Suppressor macrophage treated with lipopolysaccharide for 1 hour (primary cell): ENCODE measurements at places on chromosomes 3 and 15.

GRCh38 chr3:31522152-31522551, 10.6 kb upstream of the STT3B start:
- DNase-seq, result peak; percentile 62

DNA sequence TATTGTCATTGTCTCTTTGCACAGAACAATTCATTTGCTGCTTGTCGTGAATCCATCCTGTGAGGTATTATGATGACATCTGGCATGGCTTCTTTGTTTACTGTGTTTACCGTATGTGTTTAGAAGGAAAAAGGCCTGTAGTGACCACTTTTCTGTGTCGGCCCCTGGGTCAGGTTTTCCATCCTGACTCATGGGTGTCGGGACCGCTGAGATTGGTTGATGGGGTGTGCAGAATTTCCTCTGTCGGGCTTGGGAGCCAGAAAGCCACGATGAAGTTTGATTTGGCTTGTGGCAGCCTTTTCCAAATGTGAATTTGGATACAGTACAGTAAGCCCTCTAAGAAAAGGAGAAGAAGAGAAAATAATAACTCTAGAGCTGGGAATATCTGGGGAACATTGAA, 113.5 kb downstream of the FNDC3B start:
- no peak for DNase-seq

DNA sequence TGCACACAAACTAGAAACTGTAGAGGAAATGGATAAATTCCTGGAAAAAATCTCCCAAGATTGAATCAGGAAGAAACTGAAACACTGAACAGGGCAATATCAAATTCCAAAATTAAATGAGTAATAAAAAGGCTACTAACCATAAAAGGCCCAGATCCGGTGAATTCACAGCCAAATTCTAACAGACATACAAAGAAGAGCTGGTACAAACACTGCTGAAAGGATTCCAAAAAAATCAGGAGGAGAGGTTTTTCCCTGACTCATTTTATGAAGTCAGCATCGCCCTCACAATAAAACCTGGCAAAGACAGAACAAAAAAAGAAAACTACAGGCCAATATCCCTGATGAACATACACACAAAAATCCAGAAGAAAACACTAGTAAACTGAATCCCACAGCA, 462.4 kb upstream of the THBS1 start:
- DNase-seq, result no peak

- peak; percentile 74 for DNase-seq
Observed at GRCh38 chr15:73564255-73564654, 68.9 kb downstream of the NPTN start.

DNA sequence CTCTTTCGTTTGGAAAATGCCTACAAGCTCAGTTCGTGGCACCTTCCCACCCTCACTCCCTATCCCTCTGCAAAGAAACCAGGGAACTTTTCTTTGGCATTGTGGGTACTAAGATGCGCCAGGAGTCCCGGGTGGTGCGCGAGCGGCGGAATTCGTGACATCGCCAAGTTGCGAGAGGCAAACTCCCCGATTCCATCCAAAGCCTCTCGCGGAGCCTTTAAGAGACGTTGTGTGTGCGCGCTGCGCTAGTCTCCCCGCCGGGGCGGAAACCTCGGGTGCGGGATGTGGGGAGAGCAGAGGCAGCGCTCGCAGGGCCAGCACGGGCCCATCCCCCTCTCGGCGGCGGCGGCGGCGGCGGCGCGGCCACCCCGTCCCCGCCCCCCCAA, 443 bp upstream of the NR2F2 start:
- DNase-seq, result peak; percentile 28

DNA sequence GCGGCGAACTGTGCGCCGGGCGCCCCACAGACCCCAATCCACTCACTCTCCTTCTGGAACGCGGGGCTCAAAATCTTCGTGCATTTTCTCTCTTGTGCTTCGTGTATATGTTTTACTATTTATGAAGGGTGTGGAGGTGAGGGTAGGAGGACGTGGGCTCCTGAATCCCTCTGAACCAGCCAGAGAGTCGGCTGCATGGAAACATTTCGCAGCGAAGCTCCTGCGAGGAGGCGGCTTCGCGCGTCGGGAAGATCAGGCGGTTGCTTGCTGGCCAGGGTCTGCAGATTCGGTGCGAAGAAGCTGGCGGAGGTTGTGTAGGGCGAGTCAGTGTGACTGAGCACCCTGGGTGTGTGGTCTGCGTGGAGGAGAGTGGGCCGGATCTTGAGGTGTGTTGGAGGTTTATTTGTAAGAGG, 1.1 kb downstream of the CNTN4 start:
- no peak for DNase-seq

DNA sequence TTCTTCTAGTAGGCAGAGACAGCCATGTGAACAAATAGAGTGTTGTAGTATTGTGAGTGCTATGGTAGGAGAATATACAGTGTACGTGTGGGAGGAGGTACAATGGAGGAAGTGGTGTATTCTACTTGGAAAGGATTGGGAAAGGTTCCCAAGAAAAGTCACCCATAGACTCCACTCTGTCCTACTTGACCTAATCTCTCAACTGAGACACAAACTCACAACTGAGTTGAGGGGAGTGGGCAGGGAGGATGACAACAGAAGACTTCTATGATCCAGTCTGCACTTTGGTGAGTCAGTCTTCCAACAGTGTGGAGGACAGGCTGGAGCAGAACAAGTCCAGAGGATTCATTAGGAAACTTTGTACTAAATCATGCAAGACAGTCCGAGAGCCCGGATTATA, 28.8 kb upstream of the AQP9 start:
- DNase-seq, result peak; percentile 52

GRCh38 chr3:11619946-11620652, 23.6 kb downstream of the VGLL4 start:
- DNase-seq, result no peak

- no peak for DNase-seq
Observed at GRCh38 chr3:118963711-118964110, 70.9 kb downstream of the IGSF11 start.

DNA sequence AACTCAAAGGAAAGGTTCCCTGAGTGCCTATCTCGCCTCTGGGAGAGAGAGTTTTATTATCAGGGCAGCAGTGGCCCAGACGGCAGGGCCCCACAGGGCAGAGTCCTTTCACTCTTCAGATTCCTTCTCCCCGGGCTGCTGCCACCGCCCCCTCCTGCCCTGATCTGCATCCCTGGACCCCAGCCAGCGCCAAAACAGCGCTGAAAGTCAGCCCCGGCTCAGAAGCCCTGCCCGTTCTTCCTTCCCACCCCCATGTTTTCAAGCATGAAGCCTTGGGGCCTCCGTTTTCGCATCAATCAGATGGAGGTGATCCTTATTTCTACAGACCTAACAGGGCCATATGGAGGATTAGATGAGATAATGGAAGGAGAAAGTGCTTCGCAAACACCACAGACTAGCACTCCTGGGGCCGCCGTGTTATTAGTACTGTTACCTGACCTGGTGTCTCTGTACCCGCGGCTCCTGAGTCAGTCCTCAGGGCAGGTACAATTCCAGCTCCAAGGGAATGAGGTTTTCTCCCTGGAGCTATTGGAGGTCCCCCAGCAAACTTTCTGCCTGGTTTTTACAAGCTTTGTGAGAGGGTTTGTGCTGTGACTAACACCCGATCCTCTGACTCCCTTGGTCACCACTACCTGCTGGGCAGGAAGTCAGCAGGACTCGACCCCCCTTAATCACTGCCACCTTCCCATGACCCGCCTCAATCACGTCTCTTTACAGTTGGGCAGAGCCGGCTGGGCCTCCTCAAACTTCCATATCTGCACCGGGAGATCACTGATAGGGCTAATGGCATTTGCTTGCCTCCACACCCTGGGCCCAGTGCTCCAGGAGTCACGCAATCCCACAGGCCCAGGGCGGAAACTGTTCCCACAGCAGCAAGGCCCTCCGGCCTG, 39.5 kb upstream of the TSEN2 start:
- DNase-seq, result no peak

DNA sequence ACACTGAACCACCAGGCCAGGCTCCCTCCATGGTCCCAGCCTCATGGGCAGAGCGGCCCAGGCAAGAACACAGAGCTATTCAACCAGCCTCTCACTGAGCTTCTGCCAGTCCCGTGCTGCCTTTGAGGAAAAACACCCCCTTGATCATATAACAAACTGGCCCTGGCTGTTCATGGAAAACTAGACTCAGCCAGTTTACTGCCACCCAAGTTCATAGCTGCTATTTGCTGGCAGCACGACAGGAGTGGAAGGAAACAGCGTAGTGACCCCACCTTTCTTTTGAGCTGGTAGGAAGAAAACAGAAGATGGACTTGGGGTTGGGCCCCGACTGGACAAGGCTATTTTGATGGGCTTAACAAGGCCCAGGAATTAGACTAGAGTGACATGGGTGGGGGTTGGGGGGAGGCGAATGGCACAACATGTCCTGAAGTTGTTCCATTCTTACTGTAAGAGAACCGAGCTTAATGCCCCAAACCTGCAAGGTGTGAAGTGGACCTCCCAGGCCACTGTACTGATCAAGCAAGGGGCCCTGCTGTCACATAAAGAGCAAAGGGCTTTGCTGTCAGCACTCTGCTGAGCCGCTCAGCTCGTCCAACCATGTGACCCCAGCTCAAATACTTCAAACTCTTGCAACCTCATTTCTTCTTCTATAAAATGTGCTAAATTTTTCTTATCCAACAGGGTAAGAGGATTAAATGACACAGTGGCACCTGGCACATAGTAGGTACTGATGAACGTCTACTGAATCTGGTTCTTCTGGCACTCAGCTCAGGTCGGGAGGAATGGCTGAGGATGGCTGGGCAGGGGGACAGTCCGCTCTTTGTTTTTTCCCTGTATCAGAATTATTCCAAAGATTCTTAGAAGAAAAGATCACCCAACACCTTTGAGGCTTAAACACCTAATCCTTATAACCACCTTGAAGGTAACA, 1.6 kb downstream of the FBXL22 start:
- no peak for DNase-seq
